ENCODE measurements at places on chromosomes 2 and 18.

GRCh38 chr2:221517696-221518151 lies 54.4 kb downstream of the EPHA4 start:
- peak; percentile 54 for DNase-seq

- no peak for DNase-seq
These were observed 80.9 kb downstream of the ICA1L start for GRCh38 chr2:202790676-202791075.

- DNase-seq = no peak
These were observed 30.1 kb downstream of the UXS1 start for GRCh38 chr2:106163948-106164545.

GRCh38 chr2:233565685-233566140 lies 869 bp downstream of the USP40 start:
- no peak for DNase-seq

DNA sequence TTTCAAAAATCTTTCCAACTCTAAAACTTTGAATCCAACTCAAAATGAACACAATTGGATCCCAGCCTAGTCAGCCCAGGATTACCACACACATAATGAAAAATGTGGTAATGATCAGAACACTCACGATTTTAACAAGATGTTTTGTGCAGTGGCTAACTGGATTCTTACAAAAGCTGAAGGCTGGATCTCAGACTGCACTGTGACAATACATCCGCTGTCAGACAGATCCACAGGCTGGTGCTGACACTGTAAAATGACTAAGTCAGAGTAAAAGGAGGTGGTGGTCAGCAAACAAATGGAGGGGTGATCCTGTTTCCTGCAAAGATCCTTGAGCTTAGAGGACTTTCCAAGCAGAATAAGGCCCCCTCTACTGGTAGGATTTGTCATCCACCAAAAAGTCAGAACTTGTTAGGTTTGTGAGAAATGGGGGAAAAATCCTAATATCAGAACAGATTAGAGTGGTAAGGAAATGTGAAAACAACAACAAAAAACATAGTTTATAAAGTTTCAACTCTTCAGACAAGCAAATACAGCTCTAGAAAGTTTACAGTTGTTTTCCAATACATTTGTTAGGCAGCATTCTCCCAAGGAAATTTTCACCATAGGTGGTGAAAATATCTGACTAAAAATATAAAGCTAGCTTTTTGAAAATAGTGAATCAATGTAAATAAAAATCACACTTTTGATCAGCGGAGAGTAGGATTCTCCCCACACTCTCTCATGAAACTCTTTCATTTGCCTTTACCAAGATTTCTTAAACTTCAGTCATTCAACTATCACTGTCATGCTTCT lies 211.9 kb downstream of the AGPS start:
- no peak for DNase-seq

- DNase-seq = no peak
These were observed 28.1 kb downstream of the EXOC6B start for GRCh38 chr2:72797740-72798139.

DNA sequence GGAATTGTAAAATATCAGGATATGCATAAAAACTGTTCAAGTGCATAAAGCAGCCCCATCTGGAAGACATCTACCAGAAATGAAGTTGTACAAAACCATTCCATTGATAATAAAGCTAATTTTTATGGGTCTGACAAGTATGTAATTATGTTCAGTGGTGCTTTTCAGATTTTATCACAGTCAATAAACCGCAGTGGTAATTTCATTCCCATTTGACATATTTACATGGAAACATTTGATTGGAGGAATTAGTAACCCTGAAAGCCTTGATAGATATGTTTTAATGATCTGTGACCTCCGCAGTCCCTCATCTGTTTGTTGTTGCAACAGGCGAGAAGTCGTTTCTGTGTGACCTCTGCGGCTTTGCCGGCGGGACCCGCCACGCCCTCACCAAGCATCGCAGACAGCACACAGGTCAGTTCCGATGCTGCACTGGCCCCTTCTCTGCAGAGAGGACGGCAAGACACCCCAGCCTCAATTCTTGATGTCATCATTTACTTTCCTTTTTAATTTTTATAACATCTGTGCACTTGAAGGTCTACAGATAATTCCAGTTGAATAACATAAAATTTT lies 283.1 kb downstream of the ZNF407 start:
- no peak for DNase-seq

- DNase-seq = no peak
These were observed 43.1 kb upstream of the RTN4 start for GRCh38 chr2:55093381-55093780.

DNA sequence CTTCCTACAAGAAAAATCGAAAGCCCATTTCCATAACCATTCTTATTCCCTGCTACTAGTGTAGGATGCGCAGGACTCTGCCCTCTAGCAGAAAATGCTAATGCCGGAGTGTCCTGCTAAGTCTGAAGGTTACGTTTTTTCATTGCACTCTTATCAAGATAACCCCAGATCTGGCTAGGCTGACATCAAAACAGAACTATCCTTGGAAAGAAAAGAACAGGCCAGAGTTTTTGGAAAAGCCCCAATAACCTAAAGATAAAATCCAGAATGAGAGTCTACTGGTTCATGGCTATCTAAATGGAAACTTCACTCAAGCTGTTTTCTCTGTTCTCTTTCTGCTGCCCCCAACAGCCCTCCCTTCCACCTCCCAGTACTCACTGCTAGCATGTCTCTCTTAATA lies 913 bp downstream of the RNF152 start:
- DNase-seq = no peak

GRCh38 chr18:22490429-22490846 lies 72.7 kb upstream of the CTAGE1 start:
- DNase-seq = no peak

- no peak for DNase-seq
These were observed 37.9 kb upstream of the PPP1CB start for GRCh38 chr2:28713577-28714298.

GRCh38 chr2:233068762-233069418 lies 8.7 kb downstream of the INPP5D start:
- no peak for DNase-seq

- no peak for DNase-seq
These were observed 72.6 kb downstream of the ZNF532 start for GRCh38 chr18:58937071-58937886.

- DNase-seq = no peak
These were observed 157.1 kb downstream of the BCL2 start for GRCh38 chr18:63162271-63163014.

DNA sequence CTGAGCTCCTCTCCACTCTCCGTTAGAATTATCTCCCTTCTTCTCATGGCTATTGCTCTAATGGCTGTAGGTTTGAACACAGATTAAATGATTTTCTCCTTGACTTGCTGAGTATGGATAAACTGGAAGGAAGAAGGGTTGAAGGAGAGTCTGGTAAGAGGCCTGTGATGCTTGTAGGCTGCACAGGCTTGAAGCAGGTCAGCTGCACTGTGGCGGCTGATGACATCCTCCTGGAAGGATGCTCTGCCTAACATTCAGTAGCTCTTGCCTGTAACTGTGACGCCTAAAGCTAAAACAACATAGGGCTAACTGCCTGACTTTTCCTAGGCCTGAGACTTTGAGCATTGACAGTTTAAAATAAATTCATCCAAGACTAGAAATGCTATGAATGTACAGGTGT lies 166.3 kb downstream of the MREG start:
- no peak for DNase-seq

- DNase-seq = no peak
These were observed 130.6 kb downstream of the CCDC85A start for GRCh38 chr2:56314371-56314770.

DNA sequence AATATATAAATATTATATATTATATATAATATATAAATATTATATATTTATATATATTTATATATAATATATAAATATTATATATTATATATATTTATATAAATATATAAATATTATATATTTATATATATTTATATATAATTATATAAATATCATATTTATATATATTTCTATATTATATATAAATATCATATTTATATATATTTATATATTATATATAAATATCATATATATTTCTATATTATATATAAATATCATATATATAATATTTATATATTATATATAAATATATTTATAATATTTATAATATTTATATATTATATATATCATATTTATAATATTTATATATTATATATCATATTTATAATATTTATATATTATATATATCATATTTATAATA lies 321.4 kb downstream of the CDH2 start:
- DNase-seq = no peak

DNA sequence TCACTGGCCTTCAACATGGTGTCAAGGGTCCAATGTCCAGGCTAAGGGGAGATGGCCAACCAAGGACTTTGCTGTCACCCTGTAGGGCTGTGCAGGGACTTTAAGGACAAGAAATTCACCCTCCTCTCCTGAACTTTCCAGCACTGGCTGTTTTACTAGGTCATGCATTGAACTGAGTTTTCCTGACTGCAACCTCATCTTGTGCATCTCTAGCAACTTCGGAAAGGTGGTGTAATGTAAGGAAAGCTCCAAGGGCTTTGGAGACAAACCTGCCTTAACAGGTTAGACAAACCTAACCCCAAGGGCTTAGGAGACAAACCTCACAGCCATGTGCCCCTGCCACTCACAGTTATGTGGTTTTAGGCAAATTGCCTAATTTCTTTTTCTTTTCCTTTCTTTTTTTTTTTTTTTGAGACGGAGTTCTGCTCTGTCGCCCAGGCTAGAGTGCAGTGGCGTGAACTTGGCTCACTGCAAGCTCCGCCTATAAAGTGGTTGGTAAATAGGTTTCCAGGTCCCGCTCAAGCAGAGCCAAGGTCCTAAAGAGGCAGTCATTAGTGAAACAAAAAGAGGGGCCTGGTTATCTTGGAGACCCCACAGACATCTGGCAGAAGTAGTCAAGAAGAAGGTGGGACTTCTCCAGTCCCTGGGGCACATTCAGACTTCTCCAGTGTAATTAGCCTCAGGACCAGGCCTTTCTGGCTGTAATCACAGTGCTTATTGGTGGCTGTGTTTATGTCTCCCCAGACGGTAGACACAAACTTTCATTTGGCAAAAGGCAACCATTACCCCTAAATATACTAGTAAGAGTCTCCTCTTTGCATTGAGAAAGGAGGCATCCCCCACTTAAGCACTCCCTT lies 37.6 kb upstream of the PMAIP1 start:
- DNase-seq = no peak

DNA sequence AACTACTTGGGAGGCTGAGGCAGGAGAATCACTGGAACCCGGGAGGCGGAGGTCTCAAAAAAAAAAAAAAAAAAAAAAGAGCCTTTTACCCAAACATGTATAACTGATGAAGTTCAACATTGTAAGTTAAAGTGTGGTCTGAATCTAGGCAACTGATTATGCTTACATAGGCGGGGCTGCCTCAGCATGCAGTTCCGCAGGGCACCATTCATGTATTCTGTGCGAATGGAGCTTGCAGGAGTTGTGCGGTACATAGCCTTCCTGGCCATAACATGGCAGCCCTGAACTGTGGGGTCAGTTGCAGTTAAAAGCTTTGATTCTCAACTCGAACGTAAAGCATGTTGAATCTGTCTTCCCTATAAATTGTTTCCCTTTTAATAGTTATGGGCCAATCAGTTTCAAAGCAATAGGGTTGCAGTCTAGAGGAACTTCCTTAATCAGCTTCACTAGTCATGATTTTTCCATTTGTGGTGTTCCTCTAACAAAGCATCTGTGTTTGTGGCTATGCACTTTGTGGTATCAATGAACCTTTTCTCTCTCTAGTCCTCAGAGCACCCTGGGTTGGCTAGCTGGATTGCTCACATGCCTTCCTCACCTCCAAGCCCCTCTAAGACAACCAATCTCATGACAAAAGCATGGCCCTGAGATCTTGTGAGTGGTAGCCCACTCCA lies 30.6 kb upstream of the CEP68 start:
- no peak for DNase-seq

GRCh38 chr2:858646-859045 lies 92.0 kb upstream of the SNTG2 start:
- no peak for DNase-seq

GRCh38 chr18:67400502-67401117 lies 115.9 kb downstream of the DSEL start:
- DNase-seq = no peak

DNA sequence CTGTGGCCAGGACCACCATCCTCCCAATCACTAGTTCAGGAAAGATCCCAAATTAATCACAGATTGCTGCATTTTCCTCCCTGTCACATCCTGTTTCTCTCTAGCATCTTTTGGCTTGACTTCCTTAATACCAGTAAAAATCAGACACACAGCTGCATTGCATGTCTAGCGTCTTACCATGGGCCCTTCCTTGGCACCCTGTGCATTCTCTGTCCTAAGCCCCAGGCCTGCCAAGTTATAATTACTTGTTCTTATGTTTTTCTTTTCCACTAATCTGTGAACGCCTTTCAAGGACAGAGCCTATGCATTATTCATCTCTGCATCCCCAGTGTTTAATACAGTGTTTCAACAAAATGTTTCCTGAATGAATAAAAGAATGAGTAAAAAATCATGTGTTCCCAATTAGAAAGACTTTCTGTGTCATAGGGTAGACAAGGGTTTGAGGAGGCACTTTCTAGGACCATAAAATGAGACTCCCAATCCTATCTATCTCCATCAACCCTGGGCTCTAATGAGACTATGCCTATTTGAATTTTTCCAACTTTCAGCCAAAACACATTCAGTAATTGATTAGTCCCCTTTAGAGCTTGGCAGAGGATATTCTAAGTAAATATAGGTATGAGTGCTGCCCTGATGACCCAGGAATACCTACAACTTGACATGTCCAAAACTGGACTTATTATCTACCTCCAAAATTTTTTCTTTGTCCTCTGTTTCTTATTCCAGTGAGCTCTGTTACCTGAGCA lies 10.3 kb upstream of the NT5C1B start:
- DNase-seq = no peak

DNA sequence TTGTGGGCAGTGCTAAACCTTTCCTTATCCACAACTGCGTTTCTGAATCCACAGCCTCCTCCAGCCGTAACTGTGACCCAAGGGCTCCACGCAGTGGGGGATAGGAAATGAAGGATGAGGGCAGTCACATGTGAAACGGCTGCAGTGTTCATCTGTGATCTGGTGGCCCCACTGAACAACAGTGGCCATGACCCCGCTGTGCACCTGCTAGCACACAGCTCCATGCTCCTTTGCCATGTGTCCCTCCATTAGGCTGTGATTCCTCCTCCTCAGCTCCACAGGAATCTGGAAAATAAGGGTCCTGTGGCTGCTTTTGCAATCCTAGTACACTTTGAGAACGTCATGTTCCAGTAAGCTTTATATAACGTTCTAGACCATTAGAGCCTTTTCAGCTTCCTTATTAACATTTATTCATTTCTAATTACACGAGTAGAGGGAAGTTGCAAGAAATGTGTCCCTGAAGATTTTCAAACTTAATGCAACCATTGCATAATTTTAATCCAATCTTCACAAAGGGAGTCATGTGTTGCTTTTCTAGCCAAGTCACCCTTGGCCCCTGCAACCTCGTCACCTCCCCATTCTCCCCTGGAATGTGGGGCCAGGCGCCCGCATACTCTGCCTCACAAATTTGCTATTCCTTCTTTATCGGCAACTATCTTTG lies 7.1 kb upstream of the NAPG start:
- DNase-seq = no peak

- no peak for DNase-seq
These were observed 126.9 kb downstream of the KCNS3 start for GRCh38 chr2:18005411-18005810.

Data from stimulated activated CD4-positive, alpha-beta T cell treated with anti-CD3 and anti-CD28 coated beads, Interleukin-15, amount 100 ng/mL, for 48 hours (primary cell).